Muscle of arm (tissue), 14 donors: ENCODE measurements at places on chromosomes 1 and 21.
A peak's percentile ranks its signal among the peaks of the same experiment; 100 is the strongest.

DNA sequence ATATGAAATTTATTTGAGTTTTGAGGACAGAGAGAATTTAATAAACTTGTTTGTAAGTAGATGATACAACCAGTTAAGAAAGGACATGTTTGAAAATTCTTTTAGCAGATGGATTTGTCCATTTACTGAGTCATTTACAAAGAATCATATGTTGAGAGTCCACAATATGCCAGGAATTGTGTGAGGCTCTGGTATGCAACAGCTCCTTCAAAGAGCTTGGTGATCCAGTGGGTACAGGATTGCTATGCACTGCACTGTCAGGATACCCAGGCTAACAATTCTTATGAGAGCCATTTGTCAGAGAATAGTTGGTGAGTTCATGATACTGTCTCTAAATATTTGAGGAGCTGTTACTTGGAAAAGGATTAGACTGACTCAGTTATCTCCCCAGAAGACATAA, 11.0 kb downstream of the DNM3 start:
- DNase-seq, result no peak

DNA sequence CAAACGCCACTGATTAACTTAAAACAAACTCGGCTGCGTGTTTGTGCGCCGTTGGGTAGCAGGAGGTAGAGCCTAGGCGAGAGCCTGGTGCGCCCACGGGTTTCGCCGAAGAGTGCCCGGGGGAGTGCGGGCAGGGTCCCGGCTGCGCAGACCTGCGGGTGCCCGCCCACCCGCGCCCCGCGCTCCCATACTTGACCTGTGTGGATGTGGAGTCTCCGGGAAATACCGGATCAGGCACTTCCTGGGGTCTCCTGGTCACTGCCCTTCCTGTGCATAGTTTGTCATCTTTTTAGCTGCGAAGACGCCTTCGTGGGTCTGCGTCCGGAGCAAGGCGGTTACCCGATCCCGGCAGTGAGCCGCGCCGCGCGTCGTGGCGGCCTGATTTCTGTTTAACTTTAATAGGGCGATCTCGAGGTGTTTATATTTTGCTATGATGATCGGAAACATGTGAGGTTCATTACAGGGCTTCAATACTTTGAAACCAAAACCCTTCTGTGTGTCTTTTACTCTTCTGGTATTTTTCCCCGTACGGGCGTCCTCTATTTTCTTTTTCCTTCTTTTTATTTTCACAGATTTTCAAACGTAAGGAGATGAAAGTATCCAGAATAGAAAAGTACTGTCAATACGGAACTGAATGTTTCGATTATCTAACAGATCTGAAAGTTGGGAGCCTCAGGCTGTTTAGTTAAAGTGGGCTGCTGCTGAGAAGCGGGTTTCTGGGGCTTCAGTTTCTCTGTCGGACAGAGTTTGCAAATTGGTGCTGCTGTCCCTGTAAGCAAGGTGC, 15.2 kb downstream of the NR5A2 start:
- no peak for DNase-seq

- DNase-seq, result no peak
These were observed 48.3 kb downstream of the DDR2 start for GRCh38 chr1:162680419-162681121.

DNA sequence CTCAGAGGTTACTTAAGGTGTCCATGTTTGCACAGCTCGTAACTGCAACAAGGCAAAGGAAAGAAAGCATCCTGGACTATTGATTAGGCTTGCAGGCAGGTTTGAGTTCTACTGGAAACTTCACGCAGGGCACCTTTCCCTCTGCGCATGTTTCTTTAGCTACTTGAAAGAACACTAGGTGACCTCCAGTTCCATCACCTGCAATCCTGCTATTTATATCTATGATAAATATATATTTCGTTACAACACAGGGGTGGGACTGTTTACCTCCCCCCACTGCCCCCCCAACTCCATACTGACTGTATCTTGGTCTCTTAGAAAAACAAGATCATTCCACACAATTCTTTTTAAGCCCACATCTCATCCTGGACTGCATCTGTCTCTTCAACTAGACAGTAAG, 12.1 kb downstream of the SSBP3 start:
- DNase-seq, result no peak

DNA sequence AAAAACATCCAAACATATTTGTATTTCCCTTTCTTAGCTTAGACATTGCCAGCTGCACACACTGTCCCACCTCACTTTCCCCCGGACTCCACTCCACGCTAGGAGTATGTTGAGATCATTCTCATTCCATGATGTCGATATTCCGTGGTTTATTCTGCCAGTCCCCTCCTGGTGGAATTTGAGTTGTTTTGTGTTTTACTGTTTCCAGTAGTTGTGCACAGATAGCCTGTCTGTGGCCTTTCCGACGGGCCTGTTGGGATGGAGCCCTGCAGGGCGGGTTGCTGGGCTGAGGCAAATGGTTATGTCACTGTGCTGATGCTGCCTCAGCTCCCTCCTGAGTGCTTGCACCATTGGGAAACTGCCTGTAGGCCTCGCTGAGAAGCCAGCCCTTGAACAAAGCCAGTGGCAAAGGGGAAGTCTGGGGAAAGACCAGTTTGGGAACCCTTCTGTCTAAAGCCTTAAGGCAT, 12.8 kb downstream of the TRAPPC10 start:
- DNase-seq, result peak; percentile 66

- DNase-seq, result no peak
These were observed 1587.3 kb downstream of the NCAM2 start for GRCh38 chr21:22585558-22585957.
